B cell (primary cell): ENCODE measurements at places on chromosomes 13 and 19.

DNA sequence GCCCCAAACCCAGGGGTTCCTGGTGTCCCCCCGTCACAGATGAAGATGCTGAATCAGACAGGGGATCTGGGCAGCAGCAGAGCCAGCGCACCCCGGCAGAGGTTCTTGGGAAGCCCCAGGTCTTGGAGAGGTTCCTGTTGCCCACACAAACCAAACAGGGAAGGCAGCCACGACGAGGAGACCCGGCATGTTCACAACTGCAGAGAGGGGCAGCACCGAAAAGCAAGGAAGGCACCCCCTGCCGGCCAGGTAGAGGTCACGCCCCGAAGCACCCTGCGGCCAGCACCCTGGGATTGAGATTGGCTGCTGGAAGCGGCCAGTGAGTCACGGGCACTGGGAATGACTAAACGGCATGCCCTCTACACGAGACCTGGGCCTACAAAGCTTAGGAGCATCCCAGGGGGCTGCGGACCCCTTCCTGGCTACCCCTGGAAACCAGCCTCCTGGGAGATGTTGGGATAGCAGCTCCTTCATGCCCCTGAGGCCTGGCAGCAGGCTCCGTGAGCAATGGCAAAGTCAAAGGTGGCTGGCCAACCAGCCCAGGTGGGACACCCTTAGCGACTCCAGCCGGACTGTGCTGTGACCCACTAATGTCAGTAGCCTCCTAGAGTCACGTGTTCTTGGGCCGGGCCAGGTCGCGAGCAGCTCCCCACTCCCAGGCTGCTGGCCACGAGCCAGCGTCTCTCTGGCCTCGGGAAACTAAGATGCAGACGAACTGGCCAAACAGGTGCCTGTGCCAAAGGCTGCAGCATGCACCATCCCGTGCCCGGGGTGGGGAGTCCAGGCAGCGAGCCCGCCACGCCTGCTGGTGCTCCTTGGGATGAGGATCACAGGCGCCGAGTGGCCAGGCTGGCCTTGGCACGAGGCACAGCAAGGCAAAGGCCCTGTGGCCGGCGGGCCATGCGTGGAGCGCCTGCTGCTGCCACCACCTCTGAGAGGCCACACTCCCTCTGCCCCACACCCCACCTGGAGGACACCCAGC, 43.2 kb downstream of the MLLT1 start:
- no peak for DNase-seq

DNA sequence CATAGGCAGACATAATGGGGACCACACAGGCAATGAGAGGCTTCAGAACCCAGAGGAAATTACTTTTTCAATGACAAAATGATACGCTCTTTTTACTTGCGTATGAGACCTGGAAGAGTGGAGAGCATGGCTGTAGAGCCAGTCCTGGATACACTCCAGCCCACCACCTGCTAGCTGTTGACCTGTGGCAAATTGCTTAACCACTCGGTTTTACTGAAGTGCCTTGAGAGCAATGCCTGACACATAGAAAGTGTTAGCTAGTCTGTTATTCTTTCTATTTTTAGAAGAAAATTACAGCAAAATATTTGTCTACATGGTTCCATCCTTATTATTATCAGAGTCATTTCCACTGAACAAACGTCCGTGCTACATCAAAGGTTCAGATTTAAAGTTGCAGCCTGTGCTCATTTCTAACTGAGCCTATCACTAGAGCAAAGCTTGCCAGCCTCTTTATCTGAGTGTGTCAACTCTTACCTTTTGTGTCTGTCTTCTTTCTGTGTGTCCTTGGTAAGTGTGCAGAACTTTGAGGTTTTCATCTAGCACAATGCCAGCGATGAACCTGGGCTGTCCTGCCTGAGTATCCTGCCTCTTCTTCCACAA, 9.6 kb upstream of the GPR183 start:
- no peak for DNase-seq

- no peak for DNase-seq
These were observed 168.6 kb downstream of the ITGBL1 start for GRCh38 chr13:101621099-101621498.

GRCh38 chr19:16457954-16458331, 13.8 kb downstream of the EPS15L1 start:
- DNase-seq: no peak

DNA sequence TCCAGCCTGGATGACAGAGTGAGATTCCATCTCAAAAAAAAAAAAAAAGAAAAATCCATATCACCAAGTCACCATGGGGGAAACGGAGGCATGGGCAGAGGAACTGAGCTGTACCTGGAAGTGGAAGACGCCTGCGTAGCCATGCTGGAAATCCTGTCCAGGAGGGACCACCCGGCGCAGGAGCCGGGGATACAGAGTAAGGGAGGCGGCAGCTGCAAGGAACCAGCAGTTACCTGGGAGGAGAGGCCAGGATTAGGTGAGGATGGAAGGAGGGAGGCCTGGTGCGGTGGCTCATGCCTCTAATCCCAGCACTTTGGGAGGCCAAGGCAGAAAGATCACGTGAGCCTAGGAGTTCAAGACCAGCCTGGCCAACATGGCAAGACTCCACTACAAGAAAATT, 2.0 kb downstream of the CAPN12 start:
- DNase-seq: no peak

DNA sequence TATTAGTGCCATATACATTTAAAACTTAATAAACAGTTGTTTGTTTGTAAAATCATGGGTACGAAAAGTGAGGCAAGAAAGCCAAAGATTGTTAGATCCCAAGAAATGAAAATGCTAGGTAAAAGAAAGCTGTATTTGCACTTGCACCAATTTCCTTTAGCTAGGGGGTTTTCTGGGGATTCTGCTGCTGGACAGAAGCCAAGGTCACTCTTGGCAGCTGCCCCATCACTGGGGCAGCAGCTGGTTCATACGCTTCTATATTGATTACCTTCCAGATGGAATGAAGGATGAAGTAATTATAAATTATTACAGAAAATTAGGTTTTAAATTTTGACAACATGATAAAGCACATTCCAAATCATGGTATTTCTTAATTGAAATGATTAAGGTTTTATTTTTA, 127.4 kb downstream of the SLITRK5 start:
- no peak for DNase-seq

DNA sequence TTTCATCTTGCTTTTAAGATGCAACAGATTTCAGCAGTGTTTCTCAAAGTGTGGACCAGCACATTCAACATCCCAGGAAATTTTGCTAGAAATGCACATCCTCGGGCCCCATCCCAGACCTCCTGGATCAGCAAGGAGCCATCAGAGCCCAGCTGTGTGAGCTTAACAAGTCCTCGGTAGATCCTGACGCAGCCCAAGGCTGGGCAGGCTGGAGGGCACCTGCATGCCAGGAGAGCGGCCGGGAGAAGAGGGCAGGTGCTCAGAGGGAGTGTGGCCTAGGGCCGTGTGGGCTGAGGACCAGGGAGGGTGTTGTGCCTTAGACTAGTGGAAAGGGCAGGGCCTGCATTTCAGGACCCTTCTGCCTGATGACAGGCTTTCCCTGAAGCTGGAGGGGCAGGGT, 2.2 kb upstream of the MCF2L start:
- DNase-seq: no peak

DNA sequence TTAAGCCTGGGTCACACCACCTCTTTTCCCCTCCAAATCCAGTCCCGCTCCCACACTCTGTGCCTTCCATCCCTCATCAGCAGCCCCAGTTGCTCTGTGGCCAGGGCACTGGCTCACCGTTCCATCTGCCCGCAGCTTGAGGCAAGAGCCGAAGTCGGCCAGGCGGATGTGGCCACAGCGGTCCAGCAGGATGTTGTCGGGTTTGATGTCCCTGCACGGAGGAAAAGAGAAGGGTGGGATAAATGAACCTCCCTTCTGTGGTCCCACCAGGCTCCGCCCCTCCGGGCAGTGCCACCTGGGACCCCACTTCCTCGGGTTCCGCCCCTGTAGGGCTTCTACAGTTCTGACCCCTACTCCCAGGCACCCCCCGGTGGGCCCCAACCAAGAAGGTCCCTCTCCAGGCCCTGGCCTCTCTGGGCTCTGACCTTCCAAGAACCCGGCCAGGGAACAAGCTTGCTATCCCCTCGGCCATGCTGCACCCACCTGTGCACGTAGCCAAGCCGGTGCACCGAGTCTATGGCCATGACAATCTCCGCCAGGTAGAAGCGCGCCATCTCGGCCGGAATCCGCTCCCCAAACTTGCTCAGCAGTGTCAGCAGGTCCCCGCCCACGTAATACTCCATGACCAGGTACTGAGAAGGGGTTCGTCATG, 4.2 kb downstream of the DMPK start:
- DNase-seq: no peak

GRCh38 chr19:48445256-48445605, 552 bp upstream of the GRWD1 start:
- DNase-seq: no peak

GRCh38 chr13:96294930-96295881, 205.3 kb downstream of the HS6ST3 start:
- DNase-seq: no peak

DNA sequence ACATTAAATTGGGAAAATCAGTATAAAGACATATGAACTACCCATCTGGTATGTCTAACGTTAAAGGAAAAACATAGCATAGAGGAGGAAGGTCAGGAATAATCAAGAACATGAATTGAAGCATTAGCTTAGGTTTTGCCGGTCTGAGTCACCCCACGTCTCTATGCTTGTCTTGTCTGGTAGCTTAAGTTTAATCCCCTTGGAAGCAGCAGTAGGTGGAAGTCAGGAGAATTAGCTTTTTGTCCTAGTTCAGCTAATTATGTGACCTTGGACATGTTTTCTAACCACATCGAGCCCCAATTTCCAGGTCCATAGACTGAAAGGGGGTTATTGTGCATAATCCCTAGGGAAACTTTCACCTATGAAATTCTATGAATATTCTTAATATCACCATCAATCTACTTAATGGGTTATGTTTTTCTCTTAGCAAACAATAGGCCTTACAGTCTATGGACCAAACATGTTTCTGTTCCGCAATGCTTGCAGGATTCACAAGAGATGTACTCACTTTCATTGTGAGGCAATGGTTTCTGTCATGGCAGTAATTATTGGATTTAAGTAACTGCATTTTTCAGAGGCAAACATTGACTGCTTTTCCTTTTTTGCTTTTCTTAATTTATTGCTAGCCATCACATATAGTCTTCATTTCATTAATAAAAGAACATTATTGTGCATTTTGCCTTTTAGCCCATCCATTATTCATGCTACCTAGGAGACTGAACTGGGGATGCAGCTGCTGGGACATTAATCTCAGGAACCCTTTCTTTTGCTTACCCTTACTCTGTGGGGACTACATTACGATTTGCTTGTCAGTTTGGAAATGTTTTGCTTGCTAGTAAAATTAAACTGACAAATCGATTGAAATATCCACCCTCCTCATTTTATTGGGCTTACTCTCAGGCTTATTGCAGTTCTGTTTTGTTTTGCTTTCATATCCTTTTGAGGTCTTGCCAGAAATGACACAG, 304.8 kb upstream of the MAB21L1 start:
- DNase-seq: no peak

DNA sequence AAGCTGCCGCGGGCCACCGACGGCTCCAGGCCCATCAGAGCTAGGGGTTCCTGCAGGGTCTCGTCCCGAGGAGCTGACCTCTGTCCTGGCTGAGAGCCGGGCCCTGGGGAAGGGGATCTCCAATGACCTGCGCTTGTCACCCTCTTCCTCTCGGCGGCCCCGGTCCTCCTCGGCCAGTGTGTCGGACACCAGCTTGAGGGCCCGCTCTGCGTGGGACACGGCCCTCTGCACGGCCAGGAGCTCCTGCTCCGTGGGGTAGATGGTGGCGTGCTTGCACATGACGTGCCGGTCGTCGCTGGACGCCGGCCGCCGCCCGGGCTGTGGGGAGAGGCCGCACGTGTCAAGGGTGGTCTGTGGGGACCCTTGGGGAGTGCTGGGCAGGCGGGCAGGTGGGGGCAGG, 32.7 kb upstream of the MATK start:
- no peak for DNase-seq

DNA sequence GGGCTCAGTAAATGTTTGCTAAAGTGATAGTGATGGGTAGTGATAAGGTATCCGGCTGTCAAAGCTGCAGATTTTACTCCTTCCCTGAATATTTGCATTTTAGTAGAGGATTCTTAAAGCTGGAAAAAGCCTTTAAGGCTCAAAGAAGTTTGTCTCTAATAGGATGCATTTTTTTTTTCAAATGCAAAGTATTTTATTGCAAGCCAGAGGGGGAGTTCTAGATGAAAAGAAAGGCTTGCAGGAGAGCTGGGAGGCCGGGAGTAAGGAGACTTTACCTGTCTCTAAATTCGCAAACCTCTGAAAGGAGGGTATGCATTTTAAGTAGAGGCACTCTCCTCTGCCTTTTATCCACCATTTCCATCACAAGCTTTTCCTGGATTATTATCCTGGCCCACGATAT, 100.7 kb upstream of the FNDC3A start:
- no peak for DNase-seq

DNA sequence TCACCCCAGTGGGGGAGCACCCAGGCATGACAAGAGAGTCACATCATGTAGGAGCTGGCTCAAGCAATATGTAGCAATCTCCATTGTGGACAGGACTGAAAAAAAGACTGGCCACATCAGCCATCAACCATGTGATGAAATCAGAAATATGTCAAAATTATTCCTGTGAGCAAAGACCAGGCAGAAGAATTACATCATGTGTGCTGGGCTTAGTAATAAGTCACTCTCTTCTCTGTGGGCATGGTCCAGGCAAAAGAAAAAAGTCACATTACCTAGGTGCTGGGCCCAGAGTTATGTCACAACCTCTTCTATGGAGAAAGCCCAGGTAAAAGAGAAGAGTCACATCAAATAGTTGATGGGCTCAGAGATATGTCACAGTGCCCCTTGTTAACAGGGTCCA, 28.3 kb upstream of the ZNF729 start:
- DNase-seq: no peak

GRCh38 chr19:16113727-16114126, 2.0 kb downstream of the RAB8A start:
- no peak for DNase-seq

GRCh38 chr13:30808600-30808999, 73.3 kb downstream of the ALOX5AP start:
- no peak for DNase-seq

- DNase-seq: no peak
These were observed 108.4 kb downstream of the KLF5 start for GRCh38 chr13:73167028-73167820.

DNA sequence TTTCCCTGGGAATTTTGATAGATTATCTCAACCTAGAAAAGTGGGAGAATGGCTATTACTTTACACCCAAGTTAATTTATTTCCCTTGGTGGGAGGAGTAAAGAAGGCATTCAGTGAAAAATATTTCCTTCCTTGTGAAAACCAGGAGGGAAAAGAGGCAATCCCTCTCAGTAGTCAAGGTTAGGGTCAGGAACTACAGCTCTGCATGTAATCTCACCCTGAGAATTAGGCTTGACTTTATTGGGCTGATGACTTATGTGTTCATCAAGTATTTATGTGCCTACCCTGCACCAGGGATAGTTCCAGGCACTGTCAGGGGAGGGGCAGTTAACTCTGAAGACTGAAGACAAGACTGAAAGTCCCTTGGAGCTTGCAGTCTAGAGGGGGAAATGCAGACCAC, 281.8 kb downstream of the DLEU7 start:
- no peak for DNase-seq

DNA sequence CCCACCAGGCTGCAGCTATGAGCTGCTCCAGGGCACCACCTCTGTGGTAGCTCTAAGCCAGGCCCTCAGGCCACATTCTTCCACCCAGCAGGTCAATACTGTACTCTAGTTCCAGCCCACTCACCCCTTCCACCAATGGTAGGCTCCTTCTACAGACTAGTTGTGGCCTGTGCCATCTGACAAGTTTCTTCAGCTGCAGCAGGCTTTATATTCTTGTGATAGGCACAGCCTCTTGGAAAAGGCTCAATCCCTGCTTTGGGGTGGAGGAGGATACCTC, 8.5 kb downstream of the MICU2 start:
- DNase-seq: no peak
